Kidney epithelial cell (primary cell): ENCODE measurements at places on chromosomes 11 and 22. TPM values are rescaled to one million over a fixed set of nuclear protein-coding genes. Genes with fewer than 3 reads are reported as not detected.

HOATZ gene
- total RNA-seq, result not detected in 2 replicates

RCOR2 gene
- total RNA-seq, result 7.8 and 11.5 TPM in 2 replicates

ALX4 gene
- not detected in 2 replicates for total RNA-seq

OR51E2 gene
- total RNA-seq, result not detected in 2 replicates

SLC5A4 gene
- 0.79 TPM in 1 of 2 replicates, not detected in the other for total RNA-seq

MRGPRE gene
- total RNA-seq, result 0.63 and 1.7 TPM in 2 replicates

MS4A6E gene
- total RNA-seq, result not detected in 2 replicates

CCDC116 gene
- total RNA-seq, result 0.38 TPM in 1 of 2 replicates, not detected in the other

DLG2 gene
- total RNA-seq, result 0.75 and 1.8 TPM in 2 replicates

ZC3H7B gene
- 57.7 and 59.6 TPM in 2 replicates for total RNA-seq

P2RY2 gene
- total RNA-seq, result 4.2 and 4.5 TPM in 2 replicates

KCNA4 gene
- total RNA-seq, result not detected in 2 replicates

OR5B12 gene
- total RNA-seq, result not detected in 2 replicates

SREBF2 gene
- 108 and 133 TPM in 2 replicates for total RNA-seq

HTR3A gene
- 0.25 and 0.27 TPM in 2 replicates for total RNA-seq

UFD1 gene
- total RNA-seq, result 48.9 and 50.9 TPM in 2 replicates

BEST1 gene
- 1.0 and 1.1 TPM in 2 replicates for total RNA-seq

WNT11 gene
- total RNA-seq, result 0.21 and 0.27 TPM in 2 replicates

MS4A6A gene
- 0.55 and 2.3 TPM in 2 replicates for total RNA-seq

MOV10L1 gene
- total RNA-seq, result 0.21 and 1.7 TPM in 2 replicates

TMEM121B gene
- total RNA-seq, result 1.5 and 2.5 TPM in 2 replicates

RAD9A gene
- 8.3 and 13.6 TPM in 2 replicates for total RNA-seq

MUC6 gene
- under 0.01 TPM in 1 of 2 replicates, not detected in the other for total RNA-seq

TEX54 gene
- not detected in 2 replicates for total RNA-seq

HSPB2 gene
- total RNA-seq, result 0.21 and 0.62 TPM in 2 replicates

APOA5 gene
- total RNA-seq, result not detected in 2 replicates

ADM2 gene
- total RNA-seq, result 27.3 and 29.0 TPM in 2 replicates

KCNK4 gene
- not detected in 2 replicates for total RNA-seq

STK33 gene
- 14.9 and 15.7 TPM in 2 replicates for total RNA-seq
